ENCODE measurements at places on chromosomes 16 and 17.

DNA sequence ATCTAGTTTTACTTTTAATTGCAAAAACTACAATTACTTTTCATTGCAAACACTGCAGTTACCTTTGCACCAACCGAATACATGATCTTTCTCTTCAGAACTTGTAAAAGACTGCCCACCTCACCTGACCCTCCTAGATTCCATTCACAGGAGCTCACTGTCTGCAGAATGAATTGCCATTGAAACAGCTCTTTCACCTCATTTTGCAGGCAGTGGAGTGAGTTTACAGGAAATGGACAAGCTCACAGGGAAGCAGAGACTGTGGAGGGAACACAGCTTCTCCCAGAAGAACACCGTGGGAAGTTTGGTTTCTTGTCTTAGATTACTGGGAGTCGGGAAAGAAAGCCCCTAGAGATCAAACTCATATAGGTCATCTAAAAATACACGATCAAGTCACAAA is 439.7 kb upstream of the RBFOX1 start:
- DNase-seq, result no peak

DNA sequence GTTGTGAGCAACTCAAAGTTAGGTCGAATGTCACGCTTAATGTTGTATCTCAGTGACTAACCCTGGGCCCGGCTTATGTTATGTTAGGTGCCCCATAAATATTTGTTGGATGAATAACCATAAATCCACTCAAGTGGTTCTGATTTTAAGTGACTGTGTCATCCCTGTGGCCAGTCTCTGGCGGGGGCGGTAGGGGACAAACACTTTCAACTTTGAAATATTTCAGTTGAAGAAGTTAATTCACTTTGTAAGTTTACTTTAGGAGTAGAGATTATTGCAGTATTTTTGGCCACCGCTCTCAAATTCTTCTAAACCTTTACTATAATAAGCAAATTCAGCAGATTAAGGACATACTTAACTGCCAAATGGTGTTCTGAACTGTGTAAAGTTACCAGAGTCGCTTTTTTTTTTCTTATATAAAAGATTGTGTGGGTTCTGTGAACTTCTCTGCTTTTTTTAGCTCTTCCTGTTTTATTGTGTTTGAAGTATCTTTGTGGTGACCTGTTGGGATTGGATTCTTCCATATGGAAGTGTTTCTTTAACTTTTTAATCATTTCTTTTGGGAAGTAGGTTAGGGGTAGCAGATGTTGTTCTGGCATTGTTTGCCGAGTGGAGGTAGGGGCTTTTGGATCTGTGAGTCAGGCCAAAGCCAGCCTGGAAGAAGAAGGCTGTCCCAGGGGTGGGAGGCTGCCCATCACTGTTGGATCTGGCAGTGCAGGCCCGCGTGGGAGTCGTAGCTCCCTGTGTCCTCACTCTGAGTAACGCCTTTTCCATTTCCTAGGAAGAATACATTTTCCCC is 61.4 kb upstream of the TBX2 start:
- no peak for DNase-seq

DNA sequence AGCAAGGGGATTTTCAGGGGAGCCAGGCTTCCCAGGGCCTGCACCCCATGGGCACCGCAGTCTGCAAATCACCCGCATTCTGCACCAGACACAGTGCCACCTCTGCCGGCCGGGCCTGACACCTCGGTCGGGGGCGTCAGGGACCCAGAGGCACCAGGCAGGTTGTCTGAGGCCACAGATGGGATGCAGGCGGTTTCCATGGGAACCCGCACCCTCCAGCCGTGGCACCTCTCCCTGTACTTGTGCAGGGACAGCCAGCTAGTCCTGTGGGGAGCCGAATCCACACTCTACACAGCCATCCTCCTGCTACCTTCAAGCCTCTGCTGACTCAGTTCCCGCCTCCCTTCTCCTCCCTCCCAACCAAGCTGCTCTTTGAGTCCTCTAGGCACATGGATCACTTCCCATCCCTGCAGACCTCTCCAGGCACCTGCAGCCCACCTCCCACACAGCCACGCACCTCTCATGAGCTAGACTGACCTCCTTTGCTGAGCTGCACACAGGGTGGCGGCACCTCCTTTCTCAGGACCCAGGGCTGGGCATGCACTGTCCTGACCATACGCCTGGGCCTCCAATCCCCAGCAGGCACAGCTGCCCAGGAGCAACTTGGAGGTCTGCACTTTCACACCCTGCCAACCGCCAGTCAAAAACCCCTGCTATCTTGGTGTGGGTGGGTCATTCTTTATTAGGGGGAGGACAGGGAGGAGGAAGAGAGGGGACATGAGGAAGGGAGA is 119.5 kb downstream of the C16orf78 start:
- no peak for DNase-seq

DNA sequence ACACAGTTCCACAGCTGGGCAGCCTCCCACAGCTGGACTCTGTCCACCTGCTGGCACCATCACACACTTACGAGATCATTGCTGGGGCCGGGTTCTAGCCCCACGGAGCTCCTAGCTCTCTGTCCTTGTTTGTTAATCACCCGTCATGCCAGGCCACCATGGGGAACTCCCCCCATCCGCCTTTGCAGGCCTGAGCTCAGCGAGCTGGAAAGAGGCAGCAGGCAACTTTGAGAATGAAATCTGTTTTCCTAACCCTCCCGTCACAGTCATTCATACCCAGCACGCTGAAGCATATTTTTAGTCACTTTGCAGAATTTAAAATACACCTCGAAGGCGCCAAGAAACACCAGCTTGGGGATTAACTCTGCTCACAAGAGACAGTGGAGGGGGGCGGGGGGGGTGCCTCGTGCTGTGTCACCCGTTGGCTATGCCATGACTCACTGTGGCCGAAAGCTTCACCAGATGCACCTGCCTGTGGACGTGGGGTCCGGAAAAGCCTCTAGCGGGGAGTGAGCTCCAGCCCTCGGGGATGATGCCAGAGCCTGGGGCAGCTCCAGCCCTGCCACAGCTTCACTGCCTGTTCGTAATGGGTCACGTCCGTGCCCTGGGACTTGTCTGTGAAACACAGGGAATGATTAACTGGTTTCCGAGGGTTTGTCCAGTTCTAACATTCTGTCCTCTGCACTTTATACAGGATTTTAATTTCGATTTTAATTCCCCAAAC is 1.4 kb upstream of the SPNS2 start:
- DNase-seq, result no peak

DNA sequence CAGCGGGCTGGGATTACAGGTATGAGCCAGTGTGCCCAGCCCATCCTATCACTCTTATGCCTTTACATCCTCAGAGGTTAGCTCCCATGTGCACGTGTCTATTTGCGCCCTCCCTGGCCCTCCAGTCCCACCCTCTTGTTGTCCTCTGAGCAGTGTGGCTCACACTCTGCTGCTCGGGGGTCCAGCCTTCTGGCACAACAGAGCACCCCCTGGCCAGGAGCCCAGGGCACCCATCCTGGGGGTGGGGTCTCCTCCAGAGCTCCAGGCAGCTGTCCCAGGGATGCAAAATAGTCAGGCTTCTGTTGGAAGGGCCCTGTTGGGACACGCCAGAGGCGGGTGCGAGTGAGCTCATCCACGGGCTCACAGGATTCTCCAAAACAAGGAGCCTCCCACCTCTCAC is 11.7 kb upstream of the FAM83G start:
- no peak for DNase-seq

- DNase-seq, result no peak
Observed at GRCh38 chr17:83098241-83099085, 19.1 kb downstream of the METRNL start.

DNA sequence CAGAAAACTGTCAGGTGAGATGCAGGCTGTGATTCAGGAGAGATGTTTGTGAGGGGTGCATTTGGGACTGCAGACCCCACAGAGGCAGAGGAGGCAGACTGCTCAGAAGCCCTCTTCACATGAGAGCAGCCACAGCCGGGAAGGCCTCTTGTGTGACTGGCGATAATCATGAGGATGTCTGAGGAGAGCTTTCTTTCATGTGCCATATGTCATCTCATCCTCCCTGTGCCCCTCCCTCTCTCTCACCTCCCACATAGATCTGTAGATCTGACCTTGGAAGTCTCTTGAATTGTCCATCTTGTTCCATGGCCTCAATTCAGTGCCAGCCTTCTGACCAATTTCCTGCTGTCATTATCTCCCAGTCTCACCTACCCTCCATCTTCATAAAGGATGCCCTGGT is 50.5 kb downstream of the EPN2 start:
- DNase-seq, result no peak

DNA sequence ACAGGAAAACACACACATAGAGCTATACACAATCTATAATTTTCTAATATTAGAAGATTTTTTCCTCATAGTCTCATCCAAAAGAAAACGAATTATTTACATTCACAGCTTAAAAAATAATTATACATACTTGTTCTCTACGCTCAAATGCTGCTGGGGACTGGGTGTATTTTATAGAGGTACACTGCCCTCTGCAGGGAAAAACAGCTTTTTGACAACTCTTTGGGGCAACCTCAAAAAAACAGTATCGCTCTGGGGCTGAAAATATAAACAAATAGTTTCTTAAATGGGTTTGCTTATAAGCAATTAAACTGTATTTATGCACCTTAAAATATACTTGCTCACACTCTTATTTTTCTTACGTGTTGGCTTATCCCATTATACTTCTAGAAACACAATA is 261.8 kb upstream of the PSMD7 start:
- no peak for DNase-seq

- DNase-seq, result no peak
Observed at GRCh38 chr17:8563981-8564602, 66.4 kb downstream of the MYH10 start.

GRCh38 chr16:88014252-88014781 is 63.1 kb downstream of the BANP start:
- DNase-seq, result no peak

- no peak for DNase-seq
Observed at GRCh38 chr17:55368706-55369105, 52.9 kb downstream of the MMD start.

- no peak for DNase-seq
Observed at GRCh38 chr17:81228420-81228819, 5.7 kb upstream of the CEP131 start.

GRCh38 chr17:4946312-4946976 is 1.9 kb downstream of the PFN1 start:
- DNase-seq, result no peak

- DNase-seq, result peak; percentile 59
Observed at GRCh38 chr17:81869221-81870130, 1.7 kb downstream of the ARHGDIA start.

DNA sequence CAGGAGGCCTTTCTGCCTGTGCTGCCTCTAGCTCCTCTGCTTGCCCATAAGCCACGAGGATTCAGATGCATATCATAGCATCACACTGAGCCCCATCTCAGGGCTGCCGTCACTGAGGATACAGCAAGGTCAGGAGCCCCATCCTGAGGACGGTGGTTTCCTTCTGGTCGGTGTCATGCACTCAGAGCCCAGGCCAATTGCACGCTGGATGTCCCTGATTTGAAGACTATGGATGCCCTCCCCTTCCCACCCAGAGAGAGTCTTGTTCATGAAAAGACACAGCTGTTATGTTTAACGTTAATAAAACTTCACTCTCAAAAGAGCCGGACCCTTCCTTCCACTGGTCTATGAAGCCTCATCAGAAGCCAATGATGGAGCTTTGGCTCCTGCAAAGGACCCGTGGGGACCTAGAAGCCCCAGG is 19.9 kb downstream of the COTL1 start:
- DNase-seq, result peak; percentile 69
